ENCODE measurements at places on chromosomes 11 and 22. TPM values are rescaled to one million over a fixed set of nuclear protein-coding genes. Genes with fewer than 3 reads are reported as not detected.

Gene CASP1
- total RNA-seq = 10.0 TPM

Gene ROM1
- 7.3 TPM for total RNA-seq

Gene GSTP1
- total RNA-seq = 850 TPM

Gene TMPRSS5
- 0.18 TPM for total RNA-seq

Gene DUSP8
- 0.85 TPM for total RNA-seq

Gene SLC35F2
- total RNA-seq = 92.0 TPM

Gene AQP11
- total RNA-seq = 0.47 TPM

Gene KCNJ1
- total RNA-seq = not detected

Gene SLC5A4
- total RNA-seq = 2.1 TPM

Gene CELSR1
- 0.38 TPM for total RNA-seq

Gene EXPH5
- under 0.01 TPM for total RNA-seq
